ENCODE measurements at places on chromosomes 11 and 22.
A peak's percentile ranks its signal among the peaks of the same experiment; 100 is the strongest.

DNA sequence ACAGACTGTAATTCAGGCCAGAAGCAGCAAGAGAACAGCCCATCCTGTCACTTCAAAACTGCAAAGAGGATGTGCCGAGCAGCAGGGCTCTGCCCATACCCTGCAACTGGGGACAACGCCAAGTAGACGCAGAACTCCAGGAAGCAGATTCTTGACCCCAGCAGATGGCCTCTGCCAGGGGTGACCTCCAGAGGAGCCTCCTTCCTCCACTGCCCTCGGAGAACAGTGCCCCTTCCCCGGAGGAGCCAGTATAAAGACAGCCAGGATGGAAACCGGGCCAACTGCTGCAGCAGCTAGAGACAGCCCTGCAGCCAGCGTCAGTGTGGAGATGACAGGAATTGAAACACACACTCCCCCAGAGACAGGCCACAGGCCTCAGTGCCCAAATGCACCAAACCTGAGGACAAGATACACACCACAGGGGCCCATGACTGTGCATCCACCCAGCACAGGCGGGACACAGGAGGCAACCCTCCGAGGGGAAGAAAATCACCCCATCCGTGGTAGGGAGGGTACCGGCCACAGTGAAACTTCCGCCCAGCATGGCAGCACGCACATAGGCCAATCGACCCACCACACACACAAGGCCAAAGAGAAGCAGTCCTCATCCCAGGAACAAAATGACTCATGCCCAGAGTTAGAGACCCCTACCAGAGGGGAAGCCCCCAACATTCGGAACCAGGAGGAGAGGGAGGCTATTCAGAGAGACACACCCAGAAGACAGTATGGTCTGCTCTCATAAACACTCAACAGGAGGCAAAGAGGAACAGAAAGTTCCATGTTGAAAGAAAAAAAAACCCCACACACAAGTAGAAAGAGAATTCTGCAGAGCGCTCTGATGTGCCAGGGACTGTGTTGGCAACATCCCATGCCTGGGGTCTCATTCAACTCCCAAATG lies 5.6 kb downstream of the AHNAK start:
- DNase-seq = no peak

- peak; percentile 86 for DNase-seq
Observed at GRCh38 chr11:64233913-64234586, at the start of gene VEGFB. VEGFB (plus strand) TSS chr11:64234584; CDS start chr11:64234834, 250 bp downstream.

DNA sequence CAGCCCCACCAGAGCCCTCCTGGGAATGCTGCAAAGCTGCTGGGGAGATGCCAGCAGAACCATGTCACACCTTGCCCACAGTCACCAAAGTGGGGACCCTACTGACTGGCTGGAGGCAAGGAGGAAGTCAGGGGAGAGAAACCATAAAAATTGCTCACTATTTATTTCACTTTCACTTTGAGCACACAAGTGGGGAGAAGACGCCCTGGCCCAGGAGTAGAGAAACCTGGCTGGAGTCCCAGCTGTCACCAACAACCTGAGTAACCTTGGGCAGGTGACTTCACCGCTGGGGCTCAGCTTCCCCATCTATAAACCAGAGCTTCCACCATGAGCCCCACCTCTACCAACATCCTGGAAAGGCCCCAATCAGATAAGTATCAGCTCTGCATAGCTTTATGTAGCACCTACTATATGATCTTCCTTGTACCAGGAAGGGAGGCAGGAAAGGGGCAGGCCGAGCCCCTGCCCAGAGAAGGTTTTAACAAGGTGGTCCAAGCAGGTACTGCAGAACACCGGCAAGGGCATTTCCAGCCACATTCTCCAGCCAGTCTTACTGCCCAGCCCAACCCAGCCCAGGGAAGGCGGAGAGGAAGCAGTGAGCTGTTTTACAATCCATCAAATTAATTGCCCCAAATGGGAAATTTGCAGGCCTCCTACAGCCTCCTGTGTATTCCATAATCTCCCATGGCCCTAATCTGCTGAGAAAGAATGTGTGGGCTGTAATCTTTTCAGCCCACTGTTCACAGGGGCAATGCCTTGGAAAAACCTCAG lies 27.6 kb downstream of the PLEKHA7 start:
- DNase-seq = peak; percentile 58

DNA sequence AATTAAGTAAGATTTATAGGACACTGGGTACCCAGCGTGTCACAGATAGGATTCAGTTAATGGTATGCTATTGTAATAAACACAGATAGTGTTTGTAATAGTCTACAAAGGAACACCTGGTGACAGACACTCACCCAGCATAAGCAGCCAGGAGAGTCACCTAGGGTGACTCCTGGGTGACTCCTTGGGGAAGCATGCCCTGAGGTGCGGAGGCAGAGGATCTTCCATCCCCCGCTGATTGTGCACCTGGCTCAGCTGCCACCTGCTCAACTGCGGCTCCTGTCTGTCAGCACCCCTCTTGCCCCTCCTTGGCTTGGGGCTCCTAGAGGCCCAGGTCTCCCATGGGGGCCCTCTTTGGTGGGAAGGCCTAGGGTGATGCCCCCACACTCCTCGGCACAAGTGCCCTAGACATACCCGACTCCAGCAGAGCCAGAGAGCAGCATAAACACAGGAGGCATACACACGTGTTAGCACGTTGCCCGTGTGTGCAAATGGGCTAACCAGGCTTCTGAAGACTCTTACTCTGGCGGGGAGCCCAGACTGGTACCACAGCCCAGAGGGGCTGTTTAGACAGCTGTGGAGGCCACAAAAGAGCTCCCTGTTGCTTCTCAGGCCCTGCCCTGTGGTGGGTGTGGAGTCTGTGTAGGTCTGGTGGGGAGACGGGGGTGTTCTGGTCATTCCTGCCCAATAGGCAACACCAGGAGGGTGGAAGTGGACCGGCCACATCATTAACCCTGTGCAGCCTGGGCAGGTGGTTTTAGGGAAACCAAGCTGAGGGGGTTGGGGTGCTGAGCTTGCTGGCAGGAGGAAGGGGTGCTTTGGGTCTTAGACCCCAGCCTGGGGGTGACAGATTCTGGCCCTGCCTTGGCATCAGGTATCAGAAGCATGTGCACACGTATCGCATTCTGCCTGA lies 3.0 kb downstream of the INPPL1 start:
- DNase-seq = no peak

- no peak for DNase-seq
Observed at GRCh38 chr11:33479231-33479630, 221.4 kb downstream of the C11orf91 start.

DNA sequence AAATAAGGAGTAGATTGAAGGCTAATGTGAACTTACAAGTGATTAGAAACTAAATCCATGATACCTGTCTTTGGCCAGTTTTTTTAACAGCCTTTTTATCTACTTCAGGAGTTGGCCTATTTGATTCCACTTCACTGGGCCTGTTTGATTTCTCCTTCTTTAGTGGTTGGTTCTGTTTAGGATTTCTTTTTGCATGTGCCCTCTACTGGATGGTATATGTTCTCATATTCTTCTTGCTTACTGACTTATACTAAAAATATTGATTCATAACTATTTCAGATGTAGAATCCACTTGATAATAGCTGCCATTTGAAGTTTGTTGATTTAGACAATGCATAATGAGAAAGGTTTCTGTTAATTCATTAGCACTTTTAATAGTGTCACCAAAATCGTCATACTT lies 53.9 kb downstream of the USP47 start:
- DNase-seq = no peak

DNA sequence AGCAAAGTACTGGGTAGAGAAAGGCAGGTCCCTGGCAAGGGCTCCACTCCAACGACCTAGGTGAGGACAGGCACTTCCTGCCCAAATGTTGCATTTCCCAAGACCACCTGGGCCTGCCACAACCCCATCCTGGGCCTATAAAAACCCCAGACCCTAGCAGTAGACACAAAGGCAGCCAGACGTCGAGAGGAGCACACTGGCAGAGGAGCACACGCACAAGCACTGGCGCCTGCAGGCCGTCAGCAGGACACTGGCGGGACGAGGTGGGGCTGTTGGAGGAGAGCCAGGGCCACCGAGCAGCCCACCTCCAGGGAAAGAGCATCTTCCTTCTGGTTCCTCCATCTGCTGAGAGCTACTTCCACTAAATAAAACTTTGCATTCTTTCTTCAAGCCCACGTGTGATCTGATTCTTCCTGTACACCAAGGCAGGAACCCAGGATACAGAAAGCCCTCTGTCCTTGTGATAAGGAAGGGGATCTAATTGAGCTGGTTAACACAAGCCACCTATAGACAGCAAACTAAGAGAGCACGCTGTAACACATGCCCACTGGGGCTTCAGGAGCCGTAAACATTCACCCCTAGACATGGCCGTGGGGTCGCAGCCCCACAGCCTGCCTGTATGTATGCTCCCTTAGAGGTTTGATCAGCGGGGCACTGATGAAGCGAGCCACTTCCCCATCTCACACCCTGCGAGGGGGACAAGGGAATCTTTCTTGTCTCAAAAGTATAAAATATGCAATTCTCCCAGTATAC lies 89.7 kb upstream of the MTMR2 start:
- peak; percentile 44 for DNase-seq

GRCh38 chr11:32416301-32416700 lies 19.0 kb downstream of the WT1 start:
- no peak for DNase-seq

DNA sequence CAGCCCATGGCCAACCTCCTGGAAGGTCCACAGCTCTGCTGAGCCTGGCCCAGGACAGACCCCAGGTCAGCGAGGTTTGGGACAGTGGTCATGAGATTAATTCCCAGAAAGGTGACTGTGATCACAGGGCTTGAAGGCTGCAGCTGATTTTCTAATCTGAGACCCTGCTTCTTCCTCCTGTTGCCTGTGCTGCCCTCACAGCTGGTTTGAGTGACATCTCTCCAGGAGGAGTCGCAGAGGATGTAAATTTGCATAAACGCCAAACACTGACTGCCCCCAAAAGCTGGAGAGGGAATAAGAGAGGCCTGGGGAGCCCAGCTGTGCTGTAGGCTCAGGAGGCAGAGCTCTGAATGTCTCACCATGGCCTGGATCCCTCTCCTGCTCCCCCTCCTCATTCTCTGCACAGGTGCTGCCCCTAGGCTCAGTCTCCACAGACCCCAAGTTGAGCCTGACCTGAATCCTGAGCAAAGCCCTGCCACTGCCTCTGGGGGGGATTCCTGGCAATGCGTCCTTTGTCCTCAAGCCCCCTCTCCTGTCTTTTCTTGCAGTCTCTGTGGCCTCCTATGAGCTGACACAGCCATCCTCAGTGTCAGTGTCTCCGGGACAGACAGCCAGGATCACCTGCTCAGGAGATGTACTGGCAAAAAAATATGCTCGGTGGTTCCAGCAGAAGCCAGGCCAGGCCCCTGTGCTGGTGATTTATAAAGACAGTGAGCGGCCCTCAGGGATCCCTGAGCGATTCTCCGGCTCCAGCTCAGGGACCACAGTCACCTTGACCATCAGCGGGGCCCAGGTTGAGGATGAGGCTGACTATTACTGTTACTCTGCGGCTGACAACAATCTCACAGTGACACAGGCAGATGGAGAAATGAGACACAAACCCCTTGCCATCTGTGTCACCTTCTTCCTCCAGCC lies 23.8 kb downstream of the GGTLC2 start:
- DNase-seq = no peak

GRCh38 chr22:29117799-29118477 lies 45.1 kb downstream of the KREMEN1 start:
- DNase-seq = no peak

- DNase-seq = peak; percentile 61
Observed at GRCh38 chr22:44668190-44668885, 33.7 kb upstream of the PRR5 start.

DNA sequence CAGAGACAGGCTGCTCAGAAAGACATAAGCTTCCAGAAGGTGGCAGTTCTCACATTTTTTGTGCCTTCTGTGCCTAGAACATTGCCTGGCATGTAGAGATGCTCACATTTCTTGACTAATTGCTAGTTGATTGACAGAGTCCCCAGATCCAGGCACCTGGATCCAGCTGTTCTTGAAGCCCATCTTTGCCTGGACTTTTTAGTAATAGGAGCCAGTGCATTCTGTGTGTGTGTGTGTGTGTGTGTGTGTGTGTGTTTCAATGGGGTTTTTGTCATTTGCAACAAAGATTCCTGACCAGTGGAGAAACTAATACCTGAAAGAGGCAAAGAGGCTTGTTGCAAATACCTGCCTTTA lies 15.1 kb downstream of the MRGPRF start:
- DNase-seq = no peak

GRCh38 chr11:71339396-71339881 lies 87.1 kb upstream of the SHANK2 start:
- no peak for DNase-seq

DNA sequence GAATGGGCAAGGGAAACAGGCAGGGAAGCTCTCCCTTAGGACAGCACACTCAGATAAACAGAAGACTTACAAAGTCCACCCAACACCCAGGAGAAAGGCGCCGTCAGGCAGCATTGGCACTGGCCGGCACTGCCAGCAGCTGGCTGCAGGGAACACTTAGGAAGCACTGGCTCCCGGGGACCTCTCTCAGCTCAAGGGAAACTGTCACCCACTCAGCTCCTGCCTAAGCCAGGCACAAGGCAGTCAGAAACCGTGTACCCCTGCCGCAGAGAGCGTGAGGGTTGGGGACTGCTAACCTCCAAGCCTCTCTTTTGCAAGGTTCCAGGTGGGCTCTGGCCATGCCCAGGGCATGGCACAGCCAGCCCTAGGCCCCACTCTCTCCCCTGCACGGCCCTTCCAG lies 64.7 kb downstream of the DGCR2 start:
- no peak for DNase-seq

DNA sequence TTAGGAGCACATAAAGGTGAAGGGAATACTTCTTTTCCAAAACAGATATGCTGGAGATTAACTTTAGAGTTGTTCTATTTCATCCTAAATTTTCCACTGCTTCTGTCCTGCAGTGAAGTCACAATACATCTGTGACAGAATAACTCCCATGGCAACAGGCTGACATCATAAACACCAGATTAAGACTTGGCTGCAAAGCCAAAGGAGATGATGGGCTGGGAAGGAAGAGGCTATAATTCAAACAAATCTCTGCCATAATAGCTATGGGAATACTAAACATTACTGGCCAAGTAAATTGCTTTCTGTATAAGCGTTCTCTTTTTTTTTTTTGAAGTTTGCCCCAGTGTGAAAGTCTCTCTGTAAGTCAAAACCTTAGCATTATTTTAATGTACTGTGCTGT lies 107.7 kb downstream of the CADM1 start:
- no peak for DNase-seq

GRCh38 chr11:119450590-119451326 lies 27.8 kb upstream of the THY1 start:
- DNase-seq = no peak

DNA sequence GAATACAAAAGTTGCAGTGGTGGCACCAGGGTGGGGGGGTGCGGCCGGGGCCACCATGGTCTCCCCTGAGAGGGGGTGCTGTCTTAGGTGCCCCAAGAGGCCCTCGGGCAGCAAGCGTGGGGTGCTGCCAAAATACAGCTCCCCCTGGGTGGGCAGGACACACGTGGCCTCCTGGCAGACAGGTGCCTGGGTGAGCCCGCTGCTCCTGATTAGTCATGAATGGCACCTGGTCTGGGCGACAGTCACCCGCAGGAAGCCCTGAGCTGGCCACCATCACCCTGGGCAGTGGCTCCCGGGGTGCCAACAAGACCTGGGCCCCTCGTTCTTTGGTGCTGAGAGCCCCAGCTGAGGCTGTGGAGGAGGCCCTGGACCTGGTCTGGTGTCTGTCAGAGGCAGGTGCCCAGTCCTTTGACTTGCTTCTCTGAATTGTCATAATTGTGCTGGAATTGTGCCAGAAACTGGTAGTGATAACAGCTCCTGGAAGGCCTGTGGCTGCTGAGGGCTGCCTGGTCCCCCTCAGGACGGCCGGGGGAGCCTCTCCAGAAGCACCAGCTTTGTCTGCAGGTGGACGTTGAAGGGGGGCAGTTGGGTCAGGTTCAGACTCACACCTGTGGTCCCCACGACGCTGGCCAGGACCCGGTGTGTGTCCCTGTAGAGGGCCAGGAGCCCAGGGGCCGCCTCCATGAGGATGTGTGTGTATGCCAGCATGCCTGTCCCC lies 14.8 kb downstream of the ALG12 start:
- no peak for DNase-seq

GRCh38 chr22:50267591-50268390 lies 2.4 kb downstream of the MAPK11 start:
- peak; percentile 65 for DNase-seq

All from CD4-positive, alpha-beta T cell treated with Interleukin-17A for 4 hours (primary cell).